ENCODE measurements at places on chromosomes 4 and X.

- peak; percentile 4 for DNase-seq
These were observed 443.3 kb downstream of the GBA3 start for GRCh38 chr4:23135792-23136645.

DNA sequence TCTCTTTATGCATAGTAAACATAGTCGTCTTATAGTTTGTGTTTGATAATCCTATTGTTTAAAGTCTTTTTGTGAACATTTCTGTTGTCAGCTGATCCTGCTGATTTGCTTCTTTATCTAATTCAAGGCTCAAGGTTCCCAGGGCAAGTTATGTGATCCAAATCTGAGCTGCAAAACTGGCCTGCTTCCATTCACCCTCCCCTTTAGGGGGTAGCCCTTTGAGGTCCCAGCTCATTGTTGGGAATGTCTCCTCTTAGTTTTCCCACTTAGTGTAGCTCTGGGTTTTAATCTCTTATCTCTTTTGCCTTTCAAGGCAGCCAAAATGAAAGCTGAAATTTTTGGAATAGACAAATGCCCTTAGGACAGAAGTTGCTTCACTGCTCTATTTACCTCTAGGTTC lies 40.2 kb upstream of the MAGED1 start:
- DNase-seq: no peak

- DNase-seq: no peak
These were observed 26.2 kb upstream of the ARHGEF6 start for GRCh38 chrX:136806891-136807410.

DNA sequence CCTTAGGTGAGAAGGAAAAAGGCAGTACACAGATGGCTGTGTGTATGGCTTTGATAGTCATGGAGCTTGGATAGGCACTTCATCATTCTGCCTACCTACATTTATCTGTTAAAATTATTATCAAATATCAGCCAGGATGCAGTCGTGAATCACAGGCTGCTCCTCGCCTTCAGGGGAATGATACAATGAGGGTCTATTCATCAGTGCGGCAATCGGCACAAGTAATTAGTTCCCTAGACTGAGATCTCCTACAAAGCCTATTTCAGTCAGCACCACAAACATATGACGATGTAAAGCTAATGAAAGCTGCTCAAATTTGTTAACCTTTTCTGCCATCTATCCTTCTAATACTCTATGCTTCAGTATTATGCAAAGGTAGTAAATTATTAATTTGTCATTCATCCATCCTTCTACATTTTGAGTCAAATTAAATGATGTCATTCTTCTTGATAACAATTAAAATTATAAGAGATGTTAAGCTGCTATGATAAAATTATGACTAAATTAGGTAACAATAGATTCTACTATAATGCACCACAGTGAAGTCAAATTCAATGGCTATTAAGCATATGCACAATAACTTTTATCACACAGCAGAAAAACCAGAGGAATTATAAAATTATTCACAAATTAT lies 19.0 kb downstream of the MAB21L2 start:
- no peak for DNase-seq

DNA sequence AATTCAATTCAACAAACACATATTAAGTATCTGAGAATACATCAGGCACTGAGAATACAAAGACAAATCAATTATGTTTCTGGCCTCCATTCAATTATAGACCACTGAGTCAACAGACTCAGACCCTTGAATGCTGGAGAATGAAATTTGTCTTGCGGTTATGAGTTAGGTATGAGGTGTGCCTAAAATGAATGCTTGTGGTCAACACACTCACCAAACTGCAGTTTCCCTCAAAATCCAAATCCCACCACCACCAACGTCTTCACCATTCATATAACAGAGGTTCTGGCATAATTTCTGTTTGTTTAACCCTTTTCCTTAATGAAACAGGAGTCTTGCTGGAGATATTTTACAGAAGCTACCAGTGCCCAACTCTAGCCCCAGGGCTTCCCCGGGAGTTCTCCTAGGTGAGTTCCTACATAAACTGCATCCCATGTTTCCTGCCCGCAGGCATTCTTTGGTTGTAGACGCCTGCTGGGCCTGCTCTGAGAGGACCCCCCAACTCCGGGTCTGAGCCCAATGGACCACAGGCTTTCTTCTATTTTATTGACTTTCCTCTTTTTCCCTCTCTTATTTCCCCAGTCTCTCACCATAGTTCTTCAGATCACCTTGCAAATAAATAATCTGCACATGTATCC lies 119.2 kb downstream of the DDX53 start:
- no peak for DNase-seq

DNA sequence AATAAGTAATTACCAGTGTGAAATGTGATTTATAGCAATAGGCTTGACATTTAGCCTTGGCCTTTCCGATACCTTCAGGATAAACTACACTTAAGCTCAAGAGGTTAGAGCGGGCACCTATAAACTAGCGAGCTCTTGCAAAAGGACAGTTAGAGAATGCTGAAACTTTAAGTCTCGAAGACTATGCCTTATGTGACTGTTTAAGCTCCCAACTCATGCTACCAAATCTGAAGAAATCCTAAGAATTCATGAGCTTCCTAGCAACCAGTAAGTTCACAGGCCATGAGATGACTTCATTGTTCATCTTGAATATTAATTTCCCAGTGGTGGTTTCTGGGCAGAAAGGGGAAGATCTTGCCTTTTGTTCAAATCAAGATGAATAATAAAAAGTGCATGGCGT lies 4.7 kb downstream of the STOX2 start:
- no peak for DNase-seq

- no peak for DNase-seq
These were observed 38.3 kb upstream of the CWH43 start for GRCh38 chr4:48947731-48948130.

DNA sequence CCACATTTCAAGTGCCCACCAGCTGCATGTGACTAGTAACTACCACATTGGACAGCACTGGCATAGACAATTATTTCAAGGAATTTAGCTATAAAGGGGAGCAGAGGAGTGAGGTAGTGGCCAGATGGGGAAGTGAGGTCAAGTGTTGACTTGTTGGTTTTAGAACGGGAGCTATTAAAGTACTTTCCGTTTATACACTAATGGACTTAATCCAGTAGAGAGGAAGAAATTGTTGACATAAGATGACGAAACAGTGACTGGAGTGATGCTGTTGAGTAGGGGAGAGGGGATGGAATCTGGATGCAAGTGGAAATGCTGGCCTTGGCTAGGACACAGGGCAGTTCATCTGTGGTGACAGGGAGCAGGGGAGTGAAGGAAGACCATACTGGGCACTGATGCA lies 154.4 kb downstream of the AMMECR1 start:
- no peak for DNase-seq

- DNase-seq: no peak
These were observed 10.8 kb upstream of the HHIP start for GRCh38 chr4:144634978-144635747.

- DNase-seq: no peak
These were observed 35.8 kb upstream of the USP46 start for GRCh38 chr4:52694936-52695335.
